Stimulated activated CD8-positive, alpha-beta memory T cell treated with anti-CD3 and anti-CD28 coated beads, Interleukin-4, amount 100 ng/mL, for 1 hour (primary cell): ENCODE measurements at places on chromosomes 1 and 21.
A peak's percentile ranks its signal among the peaks of the same experiment; 100 is the strongest.

GRCh38 chr1:162213281-162213912, 143.9 kb downstream of the NOS1AP start:
- no peak for DNase-seq

DNA sequence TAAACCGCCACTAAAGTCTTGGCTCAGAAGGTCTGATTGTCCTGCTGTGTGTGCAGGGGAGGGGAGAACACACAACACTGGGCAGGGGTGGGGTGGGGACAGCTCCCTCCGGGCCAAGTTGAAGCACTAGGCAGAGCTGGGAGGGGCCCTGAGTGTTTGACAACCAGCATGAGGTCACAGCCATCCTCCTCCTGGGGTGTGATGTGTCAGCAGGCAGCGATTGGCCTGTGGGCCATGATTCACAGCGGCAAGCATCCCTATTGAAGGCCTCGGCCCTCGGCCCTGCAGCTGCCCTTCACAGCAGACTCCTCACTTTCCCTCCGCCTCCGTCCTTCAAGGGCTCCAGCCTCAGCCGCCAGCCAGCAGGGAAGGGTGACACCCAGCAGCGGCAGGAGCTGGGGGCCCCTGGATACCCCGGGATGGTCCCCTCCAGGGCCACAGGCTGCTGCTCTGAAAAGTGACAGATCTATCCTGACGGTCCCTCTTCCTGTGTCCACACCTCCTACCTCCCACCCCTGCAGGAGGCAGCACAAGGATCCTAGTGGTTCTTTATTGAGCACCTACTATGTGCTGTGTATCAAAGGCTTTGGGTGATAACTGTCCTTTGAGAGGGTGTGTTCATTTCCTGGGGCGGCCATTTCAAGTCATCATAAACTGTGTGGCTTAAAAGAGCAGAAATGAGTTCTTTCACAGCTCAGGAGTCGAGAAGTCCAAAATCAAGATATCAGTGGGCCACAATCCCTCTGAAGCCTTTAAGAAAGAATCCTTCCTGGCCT, 66.0 kb upstream of the SLC25A33 start:
- DNase-seq = no peak

GRCh38 chr1:220726634-220727033, 21.5 kb upstream of the MTARC2 start:
- no peak for DNase-seq

DNA sequence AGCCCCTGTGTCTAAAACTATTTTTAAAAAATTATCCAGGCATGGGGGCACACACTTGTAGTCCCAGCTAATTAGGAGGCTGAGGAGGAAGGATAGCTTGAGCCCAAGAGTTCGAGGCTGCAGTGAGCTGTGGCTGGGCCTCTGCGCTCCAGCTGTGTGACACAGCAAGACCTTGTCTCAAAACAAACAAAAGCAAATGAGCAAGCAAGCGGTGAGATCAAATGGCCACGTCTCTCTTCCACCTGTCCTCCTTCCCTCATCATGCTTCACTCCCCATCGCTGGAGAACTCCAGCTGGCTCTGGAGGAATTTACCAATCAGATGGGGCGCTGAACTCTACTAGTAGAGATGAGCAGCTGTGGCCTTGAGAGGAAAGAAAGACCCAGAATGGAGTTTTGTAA, 14.0 kb upstream of the REN start:
- no peak for DNase-seq

DNA sequence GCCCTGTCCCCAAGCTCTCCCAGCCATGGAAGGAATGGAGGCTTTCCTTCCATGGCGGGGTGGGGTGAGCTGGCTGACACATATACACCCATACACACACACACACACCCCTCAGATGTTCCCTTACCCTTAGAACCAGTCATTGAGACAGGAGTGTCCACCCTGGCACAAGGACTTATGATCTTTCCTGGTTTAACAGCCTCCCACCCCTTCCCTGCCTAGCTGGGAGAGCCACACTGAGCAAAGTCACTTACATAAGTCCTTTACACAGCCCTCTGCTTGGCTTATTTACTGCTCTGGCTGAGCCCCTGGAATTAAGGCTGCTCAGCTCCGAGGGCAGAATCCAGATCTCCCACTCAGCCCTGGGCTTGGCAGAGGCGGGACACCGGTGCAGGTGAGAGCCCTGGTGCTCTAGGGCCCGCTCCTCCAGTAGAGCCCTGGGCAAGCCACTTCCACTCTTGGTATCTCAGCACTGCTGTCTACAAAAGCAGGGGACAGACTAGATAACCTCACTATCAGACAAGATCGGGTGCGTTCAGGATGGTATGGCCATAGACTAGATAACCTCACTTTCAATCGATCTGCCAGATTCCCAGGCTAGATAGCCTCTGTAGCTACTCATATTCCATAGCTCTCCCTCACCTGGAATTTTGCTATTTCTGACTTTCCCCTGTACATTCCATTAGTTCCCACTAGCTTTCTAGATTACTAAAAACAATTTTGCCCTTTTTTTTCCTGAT, 16.7 kb downstream of the SLC6A9 start:
- DNase-seq = no peak

DNA sequence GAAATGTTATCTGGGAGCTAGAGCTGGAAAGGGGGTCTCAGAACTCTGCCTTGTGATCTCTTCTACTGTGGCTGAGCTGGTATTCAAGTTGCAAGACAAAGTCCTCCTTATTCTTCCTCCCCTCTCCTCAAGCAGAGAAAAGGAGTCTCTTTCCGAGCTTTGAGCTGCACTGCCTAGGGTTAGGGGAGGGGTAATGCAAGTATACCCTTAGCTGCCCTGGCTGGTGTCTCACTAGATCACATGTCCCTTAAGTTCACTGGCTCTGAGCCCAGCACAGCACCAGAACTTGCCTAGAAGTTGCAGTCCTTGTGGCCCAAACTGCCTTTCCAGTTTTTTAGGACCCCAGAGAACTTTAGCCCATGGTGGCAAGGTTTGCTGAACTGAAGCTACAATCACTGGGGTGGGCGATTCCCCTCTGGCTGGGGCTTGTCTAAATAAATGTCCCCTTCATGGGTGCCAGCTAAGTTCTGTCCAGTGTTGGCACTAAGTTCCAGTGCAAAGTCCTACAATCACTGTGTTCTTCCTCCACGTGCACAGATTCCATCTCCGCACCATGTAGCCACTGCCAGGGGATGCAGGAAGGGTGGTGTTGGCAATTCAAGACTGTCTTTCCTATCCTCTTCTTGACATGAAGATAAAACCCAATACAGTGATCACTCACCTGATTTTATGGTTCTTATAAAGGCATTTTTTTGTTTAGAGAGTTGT, 22.7 kb upstream of the CHIA start:
- DNase-seq = no peak

GRCh38 chr1:157288996-157289395, 150.8 kb upstream of the ETV3 start:
- DNase-seq = no peak

DNA sequence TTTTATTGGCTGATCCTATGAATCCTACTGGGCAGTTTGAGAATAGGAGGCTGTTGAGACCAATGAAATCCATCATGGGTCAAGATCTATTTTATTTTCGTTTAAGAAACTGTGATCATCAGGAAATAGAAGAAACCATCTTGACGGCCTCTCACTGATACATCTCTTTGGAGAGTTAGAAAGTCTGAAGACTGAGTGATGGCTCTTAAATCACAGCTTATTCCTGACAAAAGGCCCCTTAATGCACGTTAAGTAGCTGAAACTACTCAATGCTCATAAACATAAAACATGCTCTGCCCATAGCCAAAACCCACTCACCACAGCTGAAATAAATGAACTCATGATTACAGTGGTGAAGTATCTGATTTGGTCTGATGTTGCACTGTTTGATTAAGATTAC, 784.5 kb upstream of the NEGR1 start:
- DNase-seq = no peak

- DNase-seq = no peak
These were observed 9.5 kb downstream of the COLGALT2 start for GRCh38 chr1:184027826-184028695.

GRCh38 chr1:236893626-236894545, 98.8 kb downstream of the MTR start:
- no peak for DNase-seq

- DNase-seq = no peak
These were observed 17.3 kb upstream of the TTC4 start for GRCh38 chr1:54698346-54698745.

DNA sequence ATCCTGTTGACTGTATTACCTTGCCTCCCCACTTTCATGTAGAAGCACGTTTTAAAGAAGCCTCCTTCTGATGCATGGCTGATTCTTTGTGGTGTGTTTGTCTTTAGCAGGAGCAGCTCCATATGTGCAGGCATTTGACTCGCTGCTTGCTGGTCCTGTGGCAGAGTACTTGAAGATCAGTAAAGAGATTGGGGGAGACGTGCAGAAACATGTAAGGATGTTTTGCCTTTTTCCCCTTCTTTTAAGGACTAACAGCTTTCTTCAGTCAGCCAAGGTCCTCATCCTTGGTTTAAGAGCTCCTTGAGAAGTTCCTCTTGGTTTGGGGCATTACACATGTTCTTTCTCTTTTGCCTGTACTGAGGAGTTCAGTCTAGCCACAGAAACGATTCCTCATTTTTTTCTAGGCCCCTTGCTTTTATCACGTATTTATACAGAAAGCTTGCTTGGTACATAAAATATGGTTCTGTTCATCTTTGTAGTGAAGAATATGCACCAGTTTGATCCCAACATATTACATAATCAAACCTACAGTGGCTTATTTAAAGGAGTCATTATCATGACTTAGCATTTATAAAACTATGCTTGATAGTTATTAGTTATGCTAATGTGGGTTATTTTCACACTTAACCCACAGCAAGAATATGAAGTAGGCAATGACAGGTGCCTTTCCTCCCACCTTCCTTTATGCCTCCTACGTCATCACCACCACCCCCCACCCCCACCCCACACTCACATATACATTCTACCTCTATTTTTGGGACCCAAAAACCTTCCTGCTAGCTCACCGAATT, 19.6 kb downstream of the CAP1 start:
- DNase-seq = no peak

DNA sequence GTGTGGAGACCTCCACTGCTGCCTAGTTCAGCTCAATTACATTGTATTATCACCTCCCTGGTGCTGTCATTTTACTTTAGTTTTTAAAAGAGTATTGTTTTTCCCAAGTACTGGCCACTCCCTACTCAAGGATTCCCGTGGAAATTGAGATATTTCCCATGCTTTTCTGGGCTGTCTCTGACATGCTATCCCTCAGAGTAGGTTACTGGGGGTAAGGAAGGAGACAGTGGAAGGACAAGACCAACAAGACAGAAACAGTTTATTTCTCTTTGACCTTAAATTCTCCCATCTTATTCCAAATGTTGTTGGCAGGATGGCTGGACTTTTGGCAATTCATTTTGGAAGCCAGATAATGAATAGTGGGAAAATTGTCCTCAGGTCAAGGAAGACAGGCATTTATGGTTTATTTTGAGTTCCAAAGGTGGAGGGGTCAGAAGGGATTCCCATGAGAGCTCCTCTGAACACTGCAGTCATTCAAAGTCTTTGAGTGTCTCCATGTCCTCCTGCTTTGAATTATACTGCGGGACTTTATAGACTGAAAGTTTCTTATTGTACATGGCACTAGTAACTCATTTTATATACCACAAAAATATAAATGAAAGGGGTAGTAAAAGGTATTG, 20.3 kb downstream of the RGS5 start:
- DNase-seq = no peak

- DNase-seq = no peak
These were observed 23.8 kb downstream of the PTPRF start for GRCh38 chr1:43554444-43554992.

GRCh38 chr1:1908506-1908791, 6.6 kb upstream of the CALML6 start:
- no peak for DNase-seq

DNA sequence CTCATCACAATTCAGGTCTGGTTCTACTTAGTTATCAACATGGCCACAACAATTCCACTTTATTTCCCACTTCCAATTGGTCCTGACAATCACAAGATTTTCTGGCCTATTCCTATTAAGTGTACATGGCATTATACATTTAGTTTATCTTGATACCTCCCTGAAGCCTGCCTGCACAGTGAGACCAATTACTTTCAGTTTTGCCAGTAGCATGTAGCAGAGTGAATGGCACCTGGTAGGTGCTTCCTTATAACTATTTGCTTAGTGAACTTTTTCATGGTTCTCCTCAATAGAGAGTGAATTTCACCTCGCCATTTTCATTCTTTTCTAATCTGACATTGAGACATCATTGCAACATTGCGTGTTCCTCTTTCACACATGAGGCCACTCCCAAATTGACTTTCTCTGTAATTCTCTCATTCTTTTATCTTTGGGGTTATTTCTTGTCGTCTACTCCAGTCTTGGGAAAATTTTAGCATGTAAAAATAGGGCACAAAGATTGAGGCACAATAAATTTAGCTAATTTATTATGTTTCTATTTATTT, 124.3 kb downstream of the DISC1 start:
- no peak for DNase-seq

- DNase-seq = no peak
These were observed 14.3 kb downstream of the NADK start for GRCh38 chr1:1763657-1764621.

- DNase-seq = peak; percentile 9
These were observed 119.2 kb upstream of the IPO9 start for GRCh38 chr1:201709564-201710295.

DNA sequence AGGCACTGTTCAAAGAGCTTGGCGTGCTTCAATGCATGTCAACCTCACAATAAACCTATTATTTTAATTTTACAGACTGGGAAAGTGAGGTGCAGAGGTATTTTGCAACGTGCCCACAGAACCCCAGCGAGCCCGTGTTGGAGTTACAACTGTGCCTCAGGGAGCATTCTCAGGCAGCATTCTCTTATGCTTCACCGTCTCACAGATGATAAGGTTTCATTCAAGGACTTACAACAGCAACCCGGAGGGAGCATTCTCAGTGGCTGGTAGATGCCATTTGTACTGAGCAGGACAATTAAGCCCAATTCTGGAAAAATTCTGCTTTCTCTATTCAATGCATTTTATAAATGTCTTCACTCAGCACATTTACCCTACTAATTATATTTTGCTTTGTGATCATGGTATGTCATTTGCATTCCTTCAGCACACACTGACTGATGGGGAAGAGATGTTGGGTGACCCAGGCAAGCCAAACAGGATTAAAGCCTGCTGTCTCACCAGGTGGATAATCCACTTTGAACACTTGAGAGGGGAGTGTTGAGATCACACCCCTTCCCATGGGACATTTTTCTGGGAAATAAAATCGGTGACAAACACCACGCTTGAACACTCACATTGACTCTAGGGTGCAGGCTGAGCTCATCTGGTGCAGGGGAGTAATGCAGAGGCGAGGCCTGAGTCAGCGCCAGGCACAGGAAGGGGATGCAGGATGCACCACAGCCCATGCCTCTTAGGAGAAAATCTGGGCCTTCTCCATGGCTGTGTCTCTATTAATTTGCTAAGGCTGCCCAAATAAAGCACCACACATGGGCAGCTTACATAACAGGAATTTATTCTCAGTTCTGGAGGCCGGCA, 113.9 kb downstream of the CLIC6 start:
- DNase-seq = no peak

- no peak for DNase-seq
These were observed 57.9 kb downstream of the TTC3 start for GRCh38 chr21:37130971-37131370.

- DNase-seq = no peak
These were observed 209.8 kb upstream of the PRMT6 start for GRCh38 chr1:106846656-106847055.
